ENCODE measurements at places on chromosomes 13 and 19.

DNA sequence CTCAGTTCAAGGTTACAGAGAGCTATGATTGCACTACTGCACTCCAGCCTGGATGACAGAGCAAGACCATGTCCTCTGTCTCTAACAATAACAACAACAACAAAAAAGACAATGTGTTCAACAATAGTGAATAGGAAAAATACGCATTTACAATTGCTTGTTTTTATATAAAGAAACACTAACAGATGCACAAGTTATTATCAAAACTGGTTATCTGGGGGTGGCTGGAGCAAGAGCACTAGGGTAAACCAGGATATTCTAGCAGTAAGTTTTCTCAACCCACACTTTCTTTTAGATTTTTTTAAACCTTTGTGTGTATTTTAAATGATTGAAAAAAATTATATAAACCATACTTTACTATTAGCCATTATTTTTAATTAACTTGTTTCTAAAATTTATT, 33.1 kb downstream of the ZNF44 start:
- no peak for DNase-seq

DNA sequence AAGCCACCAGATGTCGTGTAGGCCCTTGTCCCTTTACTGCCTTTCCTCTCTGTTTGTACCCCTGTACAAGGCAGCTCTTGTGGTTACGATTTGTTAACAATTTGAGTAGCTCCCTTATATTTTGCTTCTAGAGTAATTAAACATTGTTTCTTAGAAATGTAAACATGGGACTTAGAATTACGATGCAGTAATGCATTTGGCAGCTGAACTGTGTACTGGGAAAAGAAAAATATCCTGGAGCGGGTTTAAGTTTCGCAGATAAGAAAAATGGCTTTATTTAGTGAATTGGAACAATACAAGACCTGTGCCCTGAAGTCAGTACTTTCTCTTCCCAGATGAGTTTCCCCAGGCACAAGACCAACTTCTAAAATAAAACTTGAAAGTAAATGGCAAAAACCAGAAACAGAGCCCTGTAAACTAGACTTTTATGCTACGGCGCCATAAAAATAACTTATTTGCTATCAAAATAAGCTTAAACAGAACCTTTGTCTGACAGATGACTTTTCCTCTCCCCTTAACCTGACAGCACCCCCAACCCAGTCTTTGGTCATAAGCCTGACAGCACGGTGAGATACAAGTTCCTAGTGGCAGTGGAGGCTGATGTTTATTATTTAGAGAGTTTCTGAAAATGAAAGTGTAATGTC, 63.0 kb downstream of the LRCH1 start:
- DNase-seq = no peak

DNA sequence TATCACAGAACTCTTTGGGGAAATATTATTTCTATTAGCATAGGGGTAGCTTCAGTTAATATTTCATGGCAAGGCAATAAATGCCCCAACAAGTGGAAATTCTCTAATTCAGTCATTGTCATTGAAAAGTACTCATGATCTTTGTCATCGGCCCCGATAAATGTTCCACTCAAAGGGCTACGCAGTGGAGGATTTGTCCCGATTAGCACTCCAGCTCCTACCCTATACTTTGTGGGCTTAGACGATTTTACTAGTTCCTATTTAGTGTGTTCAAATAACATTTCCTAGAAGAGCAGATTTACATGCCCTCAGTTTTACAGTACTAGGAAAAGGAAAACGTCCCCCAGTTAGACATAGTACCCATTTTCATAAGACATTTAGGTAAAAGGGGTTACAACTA, 38.0 kb upstream of the ATP12A start:
- DNase-seq = no peak

DNA sequence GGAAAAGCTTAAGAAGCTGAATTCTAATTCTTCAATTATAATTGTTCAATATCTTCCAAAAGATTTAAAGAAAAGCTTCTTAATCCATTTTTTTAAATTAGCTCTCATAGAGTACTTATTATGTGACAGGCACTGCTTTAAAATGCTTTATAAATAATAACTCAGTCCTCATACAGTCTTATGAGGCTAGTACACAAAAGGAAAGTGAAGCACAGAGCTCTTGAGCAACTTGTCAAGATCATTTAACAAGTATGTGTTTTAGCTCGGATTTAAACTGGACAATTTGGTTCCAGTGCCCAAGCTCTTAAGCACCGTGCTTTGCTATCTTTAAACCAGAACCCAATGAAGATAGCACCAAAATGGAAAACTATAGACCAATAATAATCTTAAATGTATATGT, 106.1 kb downstream of the DHRS12 start:
- no peak for DNase-seq

DNA sequence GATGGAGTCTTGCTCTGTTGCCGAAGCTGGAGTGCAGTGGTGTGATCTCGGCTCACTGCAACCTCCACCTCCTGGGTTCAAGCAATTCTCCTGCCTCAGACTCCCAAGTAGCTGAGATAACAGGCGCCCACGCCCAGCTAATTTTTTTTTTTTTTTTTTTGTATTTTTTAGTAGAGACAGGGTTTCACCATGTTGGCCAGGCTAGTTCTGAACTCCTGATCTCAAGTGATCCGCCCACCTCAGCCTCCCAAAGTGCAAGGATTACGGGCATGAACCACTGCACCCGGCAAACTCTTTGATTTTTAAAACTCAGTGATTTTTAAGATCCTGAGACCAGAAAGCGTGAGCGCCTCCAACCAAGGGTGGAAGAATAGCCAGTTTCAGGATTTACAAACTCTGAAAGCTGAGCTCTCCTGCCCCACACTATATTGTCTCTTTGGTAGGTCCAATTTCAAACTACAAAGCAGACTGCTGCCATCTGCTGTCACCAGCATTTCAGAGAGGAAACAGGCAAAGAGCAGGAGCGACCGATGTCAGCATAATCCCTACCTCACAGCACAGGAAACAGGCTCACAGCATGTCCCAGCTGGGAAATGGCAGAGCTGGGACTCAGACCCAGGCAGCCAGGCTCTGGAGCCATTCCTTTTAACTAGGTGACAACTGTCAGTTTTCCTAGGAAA, 9.2 kb downstream of the NOSIP start:
- DNase-seq = no peak

DNA sequence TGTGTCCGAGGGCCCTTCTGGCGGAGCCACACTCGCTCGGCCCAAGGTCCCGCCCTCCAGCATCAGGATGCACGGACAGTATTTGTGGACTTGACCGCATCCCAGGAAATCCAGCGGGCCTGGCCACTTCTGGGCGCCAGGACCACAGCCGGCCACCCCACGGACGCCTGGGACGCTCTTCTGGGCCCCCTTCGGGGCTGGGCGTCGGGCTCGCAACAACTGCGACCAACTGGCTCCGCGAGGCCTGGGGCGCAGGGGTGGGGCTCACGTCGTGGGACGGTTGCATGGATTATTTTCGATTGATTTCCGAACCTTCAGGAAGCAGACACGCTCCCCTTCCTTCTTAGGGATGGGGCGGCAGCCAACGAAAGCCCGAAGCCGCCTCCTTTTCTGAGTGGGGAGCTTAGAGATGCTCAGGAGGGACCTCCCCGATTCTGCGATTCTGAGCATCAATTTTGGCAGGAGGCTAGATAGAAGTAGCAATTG, 521 bp upstream of the NUP58 start:
- DNase-seq = peak; percentile 11

DNA sequence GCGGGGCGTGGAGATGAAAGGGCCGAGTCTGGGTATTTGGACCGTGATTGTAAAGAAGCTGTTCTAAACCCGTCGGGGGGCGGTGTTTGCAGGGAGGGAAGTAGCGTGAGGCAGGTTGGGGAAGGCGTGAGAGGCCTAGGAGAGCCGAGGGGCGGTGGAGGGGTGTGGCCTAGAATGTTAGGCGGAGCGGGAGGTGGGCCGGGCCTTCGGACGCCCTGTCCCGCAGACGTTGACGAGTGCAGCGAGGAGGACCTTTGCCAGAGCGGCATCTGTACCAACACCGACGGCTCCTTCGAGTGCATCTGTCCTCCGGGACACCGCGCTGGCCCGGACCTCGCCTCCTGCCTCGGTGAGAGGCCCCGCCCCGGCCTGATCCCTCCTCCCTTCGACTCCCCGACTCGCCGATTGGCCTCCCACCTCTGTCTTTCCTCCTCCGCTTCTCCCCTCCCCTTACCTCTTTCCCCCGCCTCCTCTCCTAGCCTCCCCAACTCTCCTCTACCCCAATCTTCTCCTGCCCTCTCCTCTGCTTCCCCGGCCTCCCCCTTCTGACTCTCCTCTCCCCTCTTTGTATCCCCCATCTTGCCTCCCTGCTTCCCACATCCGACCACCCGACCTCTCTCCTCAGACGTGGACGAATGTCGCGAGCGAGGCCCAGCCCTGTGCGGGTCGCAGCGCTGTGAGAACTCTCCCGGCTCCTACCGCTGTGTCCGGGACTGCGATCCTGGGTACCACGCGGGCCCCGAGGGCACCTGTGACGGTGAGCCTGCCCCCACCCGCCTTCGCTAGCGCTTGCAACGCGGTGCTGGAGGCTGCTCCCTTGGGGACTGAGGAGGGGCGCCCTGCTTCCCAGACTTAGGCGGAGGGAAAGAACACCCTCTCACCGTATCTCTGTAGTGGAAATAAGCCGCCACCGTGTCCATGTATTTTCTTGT, 12.8 kb downstream of the LTBP4 start:
- DNase-seq = peak; percentile 80

- DNase-seq = no peak
These were observed 622 bp upstream of the FXYD5 start for GRCh38 chr19:35153701-35154524.

- peak; percentile 12 for DNase-seq
These were observed 1599.1 kb downstream of the PCDH9 start for GRCh38 chr13:65631078-65631477.
